ENCODE measurements at places on chromosomes 1 and 21.

DNA sequence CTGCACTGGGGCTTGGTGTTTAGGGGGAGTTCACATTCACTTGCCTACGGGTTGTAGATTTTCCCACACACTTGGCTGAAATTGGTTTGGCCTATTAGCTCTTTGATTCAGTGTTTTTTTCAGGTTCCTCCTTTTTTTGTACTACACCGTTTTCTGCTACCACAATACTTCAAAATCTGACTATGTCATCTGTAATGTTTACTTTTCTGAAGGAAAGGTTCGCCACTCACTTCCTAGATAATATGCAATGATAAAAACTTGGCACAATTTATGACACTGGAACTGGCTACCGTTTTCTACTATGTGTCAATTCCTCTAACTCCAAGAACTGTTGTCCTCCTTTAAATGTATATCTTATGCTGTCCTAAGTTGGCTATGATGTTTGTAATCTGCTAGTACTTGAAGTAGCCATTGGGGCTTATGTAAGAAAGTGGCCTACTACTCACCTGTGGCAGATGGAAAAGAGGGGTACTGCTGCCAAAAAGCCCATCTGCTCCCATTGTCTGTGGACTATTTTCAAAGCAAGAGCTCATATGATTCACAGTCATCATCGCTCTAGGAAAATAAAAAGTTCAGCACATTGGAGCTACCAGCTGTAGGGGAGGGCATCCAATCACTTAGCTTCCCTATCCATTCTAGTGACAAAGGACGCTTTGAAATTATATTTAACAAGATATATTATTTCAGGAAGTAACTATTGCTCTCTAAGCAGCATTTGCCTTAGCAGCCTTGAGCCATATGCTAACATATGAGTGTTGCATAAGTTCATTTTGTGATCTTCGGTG is 42.4 kb upstream of the BACH1 start:
- no peak for DNase-seq

GRCh38 chr1:154133256-154133655 is 21.6 kb downstream of the NUP210L start:
- DNase-seq: no peak

DNA sequence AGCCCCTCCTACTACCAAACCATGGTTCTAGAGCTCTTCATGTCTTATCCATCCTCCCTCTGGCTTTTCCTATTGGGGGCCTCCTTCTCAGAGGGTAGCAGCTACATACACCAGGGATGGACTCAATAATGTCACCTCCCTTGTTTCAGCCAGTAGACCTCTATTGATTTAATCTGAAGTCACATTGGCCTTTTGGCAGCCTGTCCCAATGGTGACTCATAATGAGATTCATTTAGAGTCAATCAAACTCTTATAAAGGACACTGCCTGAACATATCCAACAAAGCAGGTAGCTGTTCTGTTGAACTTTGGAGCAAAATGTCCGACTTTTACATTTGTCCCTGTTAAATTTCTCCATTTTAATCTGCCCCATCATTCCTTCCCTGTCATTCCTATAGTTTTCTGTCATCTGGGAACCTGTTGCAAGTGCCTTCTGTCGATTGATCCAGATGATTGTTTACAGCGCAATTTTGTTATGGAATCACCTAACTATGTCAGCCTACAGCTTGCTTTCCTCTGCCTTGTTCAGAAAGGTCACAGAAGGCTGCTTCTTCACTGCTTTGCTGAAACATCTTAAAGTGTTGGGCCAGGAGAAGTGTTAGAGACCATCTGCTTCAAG is 105.9 kb downstream of the ETS2 start:
- DNase-seq: no peak

DNA sequence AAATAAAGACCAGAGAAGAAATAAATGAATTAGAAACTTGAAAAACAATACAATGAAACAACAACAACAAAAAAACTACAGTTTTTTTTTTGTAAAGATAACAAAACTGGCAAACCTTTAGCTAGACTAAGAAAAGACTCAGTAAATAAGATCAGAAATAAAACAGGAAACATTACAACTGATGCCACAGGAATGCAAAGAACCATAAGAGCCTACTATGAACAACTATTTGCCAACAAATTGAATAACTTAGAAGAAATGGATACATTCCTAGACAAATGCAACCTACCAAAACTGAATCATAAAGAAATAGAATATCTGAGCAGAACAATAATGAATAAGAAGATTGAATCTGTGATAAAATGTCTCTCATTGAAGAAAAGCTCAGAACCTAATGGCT is 742.0 kb downstream of the ADGRL2 start:
- DNase-seq: no peak

GRCh38 chr1:101453844-101454243 is 217.0 kb downstream of the S1PR1 start:
- no peak for DNase-seq

DNA sequence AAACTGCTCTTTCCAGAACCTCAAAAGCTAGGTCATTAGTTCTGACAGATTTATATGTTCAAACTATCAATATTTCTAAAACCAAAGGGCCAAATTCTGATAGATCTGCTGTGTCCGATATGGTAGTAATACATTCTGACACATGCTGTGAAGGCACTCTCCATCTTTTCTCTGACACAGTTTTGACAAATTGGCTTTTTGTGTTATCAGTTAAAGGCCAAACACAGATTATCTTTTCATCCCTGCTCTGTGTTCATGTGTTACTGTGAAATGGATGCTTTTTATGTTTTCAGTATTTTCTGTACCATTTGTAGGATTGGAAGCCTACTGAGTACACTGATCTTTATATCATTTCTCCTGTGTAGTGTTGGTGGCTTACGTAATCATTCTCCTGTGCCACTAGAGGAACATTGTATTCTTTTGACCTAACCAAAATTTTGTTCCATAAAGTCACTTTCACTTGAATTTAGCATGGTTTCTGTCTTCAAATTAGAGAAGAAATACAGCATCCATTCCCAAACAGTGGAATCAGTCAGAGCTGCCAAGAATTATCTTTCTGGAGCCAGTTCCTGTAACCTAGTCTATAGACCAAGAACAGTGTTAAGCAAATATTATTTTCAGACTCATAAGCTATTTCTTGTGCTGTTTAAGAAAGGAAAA is 137.2 kb downstream of the ADGRL2 start:
- DNase-seq: no peak

- DNase-seq: no peak
These were observed 6.1 kb downstream of the B3GALT6 start for GRCh38 chr1:1237874-1238701.

DNA sequence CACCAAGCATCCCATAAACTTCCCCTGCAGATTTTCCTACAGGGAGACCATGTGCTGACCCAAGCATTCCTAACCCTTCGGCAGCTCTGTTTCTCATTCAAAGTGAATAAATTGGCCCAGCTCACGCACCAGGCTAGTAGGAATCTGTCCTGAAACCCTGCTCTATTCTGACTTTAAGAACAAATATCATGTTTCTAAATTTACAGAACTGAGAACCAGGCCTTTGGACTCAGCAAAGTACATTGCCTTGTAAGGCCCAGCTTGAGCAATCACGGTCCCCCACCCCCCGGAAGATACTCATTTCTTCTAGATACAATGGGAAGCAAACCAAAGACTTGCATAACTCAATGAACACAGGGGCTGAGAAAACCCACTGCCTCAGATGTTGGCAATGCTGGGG is 160.1 kb upstream of the NFIA start:
- DNase-seq: no peak

- DNase-seq: no peak
These were observed 20.8 kb upstream of the CD5L start for GRCh38 chr1:157862114-157863070.

- no peak for DNase-seq
These were observed 147.4 kb downstream of the GDAP2 start for GRCh38 chr1:117782056-117782455.

GRCh38 chr1:236338096-236338495 is 56.0 kb upstream of the EDARADD start:
- no peak for DNase-seq

DNA sequence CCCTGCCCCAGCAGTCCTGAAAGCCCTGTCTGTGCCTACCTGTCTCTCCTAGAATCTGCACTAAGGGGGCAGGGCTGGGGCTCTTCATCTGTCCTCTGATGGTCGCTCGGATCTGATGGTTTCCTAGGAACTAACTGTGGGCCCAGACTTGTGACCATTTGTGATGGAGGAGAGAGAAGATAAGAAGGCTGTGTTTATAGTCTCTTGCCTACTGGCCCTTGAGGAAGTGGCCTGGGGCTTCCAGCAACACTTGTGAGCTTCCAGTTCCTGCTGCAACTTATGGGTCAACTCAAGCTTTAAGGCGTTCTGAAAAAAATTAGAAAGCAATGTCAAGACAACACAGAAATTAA is 53.2 kb upstream of the SYNC start:
- no peak for DNase-seq

DNA sequence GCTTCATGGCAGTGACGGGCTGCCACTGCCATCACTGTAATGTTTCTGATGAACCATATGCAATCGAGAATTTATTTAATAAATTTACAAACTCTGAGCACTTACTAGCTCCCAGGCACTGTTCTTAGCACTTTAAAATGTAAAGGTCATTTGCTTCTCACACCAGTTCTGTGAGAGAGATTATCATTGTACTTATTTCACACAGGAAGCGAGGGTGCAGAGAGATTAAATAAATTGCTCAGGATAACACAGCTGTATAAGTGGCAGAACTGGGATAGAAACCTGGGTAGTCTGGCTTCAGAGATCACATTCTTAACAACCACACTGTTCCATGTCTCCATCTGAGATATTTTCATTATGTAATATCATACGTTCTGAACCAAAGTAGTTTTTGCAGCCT is 119.9 kb downstream of the MAST2 start:
- DNase-seq: no peak

DNA sequence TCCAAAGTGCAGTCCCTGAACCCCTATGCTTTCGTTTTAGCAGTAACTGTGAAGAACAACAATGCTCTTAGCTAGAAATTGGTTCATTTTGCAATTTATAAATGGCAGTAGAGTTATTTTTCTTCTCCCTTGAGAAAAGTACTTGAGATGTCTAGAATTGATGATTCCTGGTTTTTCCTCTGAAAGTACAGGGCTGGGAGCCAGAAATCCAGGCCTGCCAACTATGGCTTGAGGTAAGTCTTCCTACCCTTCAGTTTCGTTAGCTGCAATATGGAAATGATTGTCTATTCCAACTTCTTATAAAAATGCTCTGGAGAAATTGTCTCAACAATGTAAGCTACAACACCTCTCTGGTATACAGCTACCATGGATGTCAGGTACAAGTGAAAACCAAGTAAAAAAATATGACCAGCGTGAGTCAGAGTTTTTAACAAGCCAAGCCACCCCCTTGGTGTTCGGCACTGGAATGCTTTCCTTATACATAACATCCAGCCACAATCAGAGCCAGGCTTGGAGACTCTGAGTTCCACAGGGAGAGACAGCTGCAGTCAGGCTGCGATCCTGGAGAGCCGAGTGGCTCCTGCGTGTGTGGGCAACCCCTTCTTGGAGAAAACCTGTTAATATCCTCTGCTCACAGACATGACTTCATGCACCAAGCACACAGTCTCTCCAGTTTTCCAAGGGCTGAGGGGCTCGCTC is 22.0 kb downstream of the TSPAN2 start:
- no peak for DNase-seq
